CD4-positive, alpha-beta T cell treated with Interferon alpha-2 for 1 hour (primary cell): ENCODE measurements at places on chromosomes 5 and 9.

- no peak for DNase-seq
Measured at GRCh38 chr9:4750023-4750673, 9.1 kb upstream of the AK3 start.

DNA sequence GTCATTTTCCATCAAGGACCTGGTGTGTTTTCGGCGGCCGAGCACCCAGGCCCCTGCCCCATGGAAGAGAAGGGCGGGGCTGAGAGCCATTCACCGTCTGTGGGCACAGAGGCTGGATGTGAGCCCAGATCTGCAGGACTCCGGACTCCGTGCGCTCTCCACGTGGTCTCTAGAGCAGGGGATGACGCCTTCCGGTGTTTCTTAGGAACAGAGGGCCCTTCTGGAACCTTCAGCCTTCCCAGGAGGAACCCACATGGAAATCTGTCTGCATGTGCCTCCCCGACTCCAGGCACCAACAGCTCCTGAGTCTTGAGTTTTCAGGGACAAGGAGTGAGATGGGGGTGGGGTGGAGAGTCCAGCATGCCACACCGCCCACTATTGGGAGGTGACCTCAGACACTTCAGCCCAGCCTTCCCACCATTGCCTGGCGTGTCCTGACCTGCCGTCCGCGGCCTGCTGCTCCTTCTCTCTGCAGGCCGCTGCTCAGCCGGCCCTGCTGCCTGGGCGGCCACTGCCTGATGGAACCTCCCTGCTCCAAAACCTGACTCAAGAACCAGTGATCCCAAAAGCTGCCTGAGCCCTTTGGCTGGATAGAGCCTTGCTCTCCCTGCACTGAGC is 2.4 kb upstream of the RXRA start:
- no peak for DNase-seq

GRCh38 chr5:59346514-59346913 is 547.0 kb downstream of the PDE4D start:
- DNase-seq = no peak

DNA sequence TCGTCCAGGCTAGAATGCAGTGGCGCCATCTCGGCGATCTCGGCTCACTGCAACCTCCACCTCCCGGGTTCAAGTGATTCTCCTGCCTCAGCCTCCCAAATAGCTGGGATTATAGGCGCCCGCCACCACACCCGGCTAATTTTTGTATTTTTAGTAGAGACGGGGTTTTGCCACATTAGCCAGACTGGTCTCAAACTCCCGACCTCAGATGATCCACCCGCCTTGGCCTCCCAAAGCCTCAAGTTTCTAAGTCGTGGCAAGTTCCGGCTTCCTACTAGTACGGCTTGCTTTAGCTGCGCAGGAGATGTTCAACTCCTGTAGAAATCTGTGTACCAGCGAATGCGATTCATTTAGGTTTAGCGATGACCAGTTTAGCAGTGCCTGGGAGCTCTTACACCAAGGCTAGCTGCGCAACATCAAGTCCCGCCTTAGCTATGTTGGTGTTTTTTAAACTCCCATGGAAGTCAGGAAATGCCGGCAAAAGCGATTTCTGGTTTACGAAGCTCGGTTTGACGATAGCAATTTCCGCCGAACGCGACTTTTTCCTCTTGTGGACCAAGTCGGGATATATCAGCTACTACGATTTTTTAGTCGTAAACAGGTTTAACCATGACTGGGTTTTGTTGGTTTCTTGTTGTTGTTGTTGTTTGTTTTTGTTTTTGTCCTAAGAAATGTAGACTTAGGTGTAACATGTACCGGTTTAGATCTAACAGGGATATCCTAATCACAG is 46.4 kb downstream of the ANXA2R start:
- DNase-seq = peak; percentile 71

GRCh38 chr5:180809403-180810209 is 7.0 kb upstream of the MGAT1 start:
- DNase-seq = peak; percentile 92
